NCI-H187 (cell line): ENCODE measurements at places on chromosomes 7 and 10.

- DNase-seq, result no peak
Measured at GRCh38 chr7:69677054-69677852, 79.0 kb downstream of the AUTS2 start.

DNA sequence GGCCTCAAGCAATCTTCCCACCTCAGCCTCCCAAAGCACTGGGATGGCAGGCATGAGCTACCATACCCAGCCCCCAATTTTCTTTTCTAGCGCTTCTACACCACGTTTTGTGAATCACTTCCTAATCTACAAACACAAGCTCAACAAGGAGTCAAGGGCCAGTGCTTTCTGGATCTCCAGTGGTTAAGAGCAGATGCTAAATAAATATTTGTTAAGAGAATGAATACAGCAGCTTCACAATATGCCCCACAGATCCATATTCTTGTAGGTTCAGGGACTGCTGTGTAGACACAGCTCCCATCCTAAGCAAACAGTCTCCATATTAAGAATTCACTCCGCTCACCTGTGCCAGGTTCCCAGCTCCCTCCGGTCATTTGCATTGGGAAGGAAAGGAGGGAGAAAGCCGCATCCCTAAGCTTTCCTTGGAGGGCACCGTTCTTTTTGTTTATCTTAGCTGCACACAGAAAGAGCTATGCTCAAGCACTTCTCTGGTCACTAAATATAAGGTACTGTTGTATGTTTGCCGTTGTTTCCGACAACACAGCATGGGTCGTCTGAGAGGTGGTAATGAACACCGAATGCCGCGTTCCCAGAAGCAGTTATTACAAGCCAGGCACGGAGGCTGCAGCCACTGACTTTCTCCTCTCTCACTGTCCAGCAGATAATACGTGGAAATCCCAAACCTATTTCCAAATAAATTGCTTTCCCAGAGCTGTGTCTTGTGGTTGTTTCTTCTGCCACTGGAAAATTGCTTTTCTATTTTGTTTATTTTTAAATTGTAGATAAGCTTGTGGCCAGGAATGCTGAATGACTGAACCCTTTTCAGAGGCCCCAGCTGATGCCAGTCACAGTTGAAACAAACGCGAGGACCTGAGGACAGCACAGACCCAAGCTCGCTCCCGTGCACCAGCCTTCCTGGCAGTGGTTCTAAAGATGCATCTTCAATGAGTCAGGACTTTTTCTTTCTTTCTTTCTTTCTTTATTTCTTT is 217.1 kb downstream of the PRPF18 start:
- no peak for DNase-seq

GRCh38 chr7:152543799-152544198 is 108.0 kb upstream of the KMT2C start:
- DNase-seq, result no peak

DNA sequence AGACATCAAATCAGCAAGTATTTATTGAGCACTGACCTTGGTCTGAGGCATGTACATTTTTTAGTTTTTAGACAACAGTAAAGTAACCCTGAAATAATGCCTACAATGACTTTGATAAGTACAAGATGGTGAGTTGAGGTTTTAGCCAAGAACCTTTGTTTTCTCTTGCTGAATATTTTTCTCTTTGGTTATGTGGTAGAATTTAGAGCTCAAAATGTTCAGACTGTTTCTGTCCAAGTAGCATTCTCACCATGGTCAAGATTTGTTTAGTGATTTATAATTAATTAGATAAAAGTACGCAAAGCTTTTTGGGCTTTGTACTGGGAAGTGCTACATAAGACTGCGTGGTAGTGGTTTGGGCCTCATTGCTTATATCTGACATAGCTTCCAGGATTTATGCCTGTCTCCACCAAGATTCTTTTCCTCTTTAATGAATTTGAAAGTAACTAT is 102.4 kb downstream of the KAT6B start:
- no peak for DNase-seq

- DNase-seq, result no peak
Measured at GRCh38 chr10:42937048-42937447, 139.8 kb upstream of the RET start.

DNA sequence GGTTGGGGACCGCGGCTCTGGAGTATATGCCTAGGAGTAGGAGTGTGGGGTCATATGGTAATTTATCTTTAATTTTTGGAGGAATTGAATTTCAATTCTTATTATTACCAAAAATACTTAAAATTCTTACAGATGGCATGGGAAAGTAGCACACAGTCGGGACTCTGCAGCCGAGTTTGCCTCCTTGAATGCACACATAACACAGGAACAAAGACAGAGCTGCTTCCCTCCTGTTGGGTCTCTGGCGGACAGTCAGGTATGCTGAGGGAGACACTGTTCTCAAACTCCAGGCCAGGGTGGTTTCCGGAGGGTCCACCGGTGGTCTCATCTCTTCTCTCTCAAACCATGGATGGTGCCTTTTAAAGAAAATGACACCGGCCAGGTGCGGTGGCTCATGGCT is 32.7 kb downstream of the GRIFIN start:
- DNase-seq, result no peak

DNA sequence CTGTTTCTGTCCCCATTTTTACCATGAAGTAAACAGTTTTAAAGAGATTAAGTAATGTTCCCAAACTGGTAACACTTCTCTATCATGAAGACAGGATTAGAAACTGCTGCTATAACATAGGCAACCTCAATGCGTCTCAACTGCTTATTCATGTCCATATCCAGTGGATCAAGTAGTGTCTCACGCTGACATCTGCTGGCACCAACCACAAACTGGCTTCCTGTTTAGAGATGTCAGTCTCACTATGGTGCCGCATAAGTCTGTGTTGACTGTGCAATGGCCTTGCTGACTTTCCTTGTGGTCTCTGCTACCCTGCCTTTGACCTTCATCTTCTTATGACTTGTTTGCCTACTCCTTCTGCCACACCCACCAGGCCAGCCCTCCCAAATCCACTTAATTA is 369.6 kb upstream of the DPP6 start:
- no peak for DNase-seq

DNA sequence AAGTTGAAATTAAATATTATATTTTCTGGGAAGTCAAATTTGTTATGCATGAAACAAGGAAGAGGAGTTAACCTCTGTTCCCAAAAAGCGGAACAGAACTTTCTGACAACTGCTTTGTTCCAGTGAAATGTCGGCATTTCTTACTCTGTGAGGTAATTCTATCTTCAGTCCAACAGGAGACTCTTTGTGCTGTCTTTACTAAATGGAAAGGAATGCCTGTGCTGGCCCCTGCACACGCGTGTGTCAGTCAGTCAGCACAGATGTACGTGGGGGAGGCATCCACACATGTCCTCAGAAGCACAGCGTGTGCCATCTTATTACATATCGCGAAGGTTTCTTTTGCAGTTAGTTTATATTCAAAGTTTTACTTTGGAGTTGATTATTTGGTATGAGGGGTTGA is 37.5 kb downstream of the NET1 start:
- DNase-seq, result no peak

GRCh38 chr7:107969856-107970255 is 33.1 kb downstream of the LAMB1 start:
- DNase-seq, result no peak

- DNase-seq, result no peak
Measured at GRCh38 chr10:93150289-93150688, 76.6 kb downstream of the CYP26A1 start.

DNA sequence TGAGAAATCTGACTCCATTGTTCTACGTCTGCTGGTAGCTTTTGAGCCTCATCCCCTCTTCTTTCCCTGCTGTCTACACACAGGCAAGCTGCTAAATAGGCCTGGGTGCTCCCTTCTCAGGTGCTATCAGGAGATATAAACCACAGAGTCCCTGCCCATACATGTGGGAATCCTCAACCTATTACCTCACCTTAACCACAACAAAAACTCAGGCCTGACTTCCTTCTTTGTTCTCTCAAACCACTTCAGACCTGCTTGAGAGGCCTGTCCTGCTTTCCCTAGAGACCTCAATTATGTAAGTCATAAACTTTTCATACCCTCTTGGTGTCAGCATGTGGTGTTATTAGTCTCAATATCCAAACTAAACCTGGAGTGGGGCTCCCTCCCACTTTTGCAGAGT is 75.0 kb upstream of the MAGI2 start:
- DNase-seq, result peak; percentile 27

DNA sequence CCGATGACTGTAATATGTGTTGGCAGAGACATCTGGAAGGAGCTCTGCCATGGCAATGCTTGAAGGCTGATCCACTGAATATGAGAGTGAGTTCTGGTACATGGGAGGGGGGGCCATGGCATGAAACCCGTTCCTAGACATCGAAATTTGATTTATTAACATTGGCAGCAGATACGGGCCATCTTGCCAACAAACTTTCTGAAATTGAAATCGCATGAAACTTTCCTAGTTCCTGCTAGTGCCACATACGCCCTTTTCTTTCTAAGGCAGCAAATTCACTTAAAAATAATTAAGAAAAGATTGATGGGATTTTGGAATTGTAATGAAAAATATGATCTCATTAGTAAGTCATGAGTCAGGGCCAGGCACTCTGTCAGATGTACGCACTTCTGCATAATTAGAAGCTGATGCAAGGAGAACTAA is 91.8 kb upstream of the KMT2C start:
- no peak for DNase-seq

DNA sequence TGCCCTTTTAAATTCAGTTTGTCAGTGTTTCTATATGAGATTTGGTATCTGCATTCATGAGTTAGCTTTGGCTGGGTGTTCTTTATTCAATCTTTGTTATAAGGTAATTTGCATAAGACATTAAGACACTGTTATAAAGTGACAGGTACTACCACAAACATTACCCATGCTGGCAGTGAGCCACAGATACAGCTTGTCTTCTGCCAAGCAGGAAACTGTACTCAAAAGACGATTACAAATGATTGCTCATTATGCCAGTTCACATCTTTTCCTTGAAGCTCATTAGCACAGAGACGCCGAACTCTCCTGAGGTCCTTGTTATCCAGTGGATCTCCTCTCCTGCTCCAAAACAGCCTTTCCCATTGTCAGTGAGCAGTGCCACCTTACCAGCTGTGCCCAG is 30.4 kb downstream of the AMPH start:
- no peak for DNase-seq

GRCh38 chr7:105825371-105825770 is 51.0 kb downstream of the ATXN7L1 start:
- no peak for DNase-seq

DNA sequence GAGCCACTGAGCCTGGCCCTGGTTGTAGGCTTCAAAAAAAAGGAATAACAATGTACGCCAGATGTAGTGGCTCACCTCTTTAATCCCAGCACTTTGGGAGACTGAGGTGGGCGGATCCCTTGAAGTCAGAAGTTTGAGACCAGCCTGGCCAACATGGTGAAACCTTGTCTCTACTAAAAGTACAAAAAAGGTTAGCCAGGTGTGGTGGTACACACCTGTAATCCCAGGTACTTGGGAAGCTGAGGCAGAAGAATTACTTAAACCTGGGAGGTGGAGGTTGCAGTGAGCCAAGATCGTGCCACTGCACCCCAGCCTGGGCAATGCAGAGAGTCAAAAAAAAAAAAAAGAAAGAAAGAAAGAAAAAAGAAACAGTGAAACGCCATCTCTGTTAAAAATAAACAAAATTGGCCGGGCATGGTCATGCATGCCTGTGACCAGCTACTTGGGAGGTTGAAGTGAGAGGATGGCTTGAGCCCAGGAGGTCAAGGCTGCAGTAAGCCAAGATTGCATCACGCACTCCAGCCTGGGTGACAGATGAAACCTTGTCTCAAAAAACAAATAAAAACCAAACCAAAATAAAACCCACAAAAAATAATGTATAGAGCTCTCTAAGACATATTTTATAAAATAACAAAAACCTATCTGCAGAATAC is 4.7 kb upstream of the KLHDC10 start:
- no peak for DNase-seq

DNA sequence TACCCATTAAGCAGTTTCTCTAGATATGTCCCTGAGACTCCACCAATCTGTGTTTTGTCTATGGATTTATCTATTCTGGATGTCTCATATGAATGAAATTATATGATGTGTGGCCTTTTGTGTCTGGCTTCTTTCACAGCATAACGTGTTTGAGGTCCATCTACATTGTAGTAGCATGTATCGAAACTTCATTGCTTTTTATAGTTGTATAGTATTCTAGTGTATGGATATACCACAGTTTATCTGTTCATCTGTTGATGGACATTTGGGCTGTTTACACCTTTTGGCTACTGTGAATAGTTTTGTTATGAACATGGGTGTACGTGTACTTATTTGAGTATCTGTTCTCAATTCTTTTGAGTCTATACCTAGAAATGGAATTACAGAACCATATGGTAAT is 9.6 kb downstream of the KAT6B start:
- DNase-seq, result no peak

DNA sequence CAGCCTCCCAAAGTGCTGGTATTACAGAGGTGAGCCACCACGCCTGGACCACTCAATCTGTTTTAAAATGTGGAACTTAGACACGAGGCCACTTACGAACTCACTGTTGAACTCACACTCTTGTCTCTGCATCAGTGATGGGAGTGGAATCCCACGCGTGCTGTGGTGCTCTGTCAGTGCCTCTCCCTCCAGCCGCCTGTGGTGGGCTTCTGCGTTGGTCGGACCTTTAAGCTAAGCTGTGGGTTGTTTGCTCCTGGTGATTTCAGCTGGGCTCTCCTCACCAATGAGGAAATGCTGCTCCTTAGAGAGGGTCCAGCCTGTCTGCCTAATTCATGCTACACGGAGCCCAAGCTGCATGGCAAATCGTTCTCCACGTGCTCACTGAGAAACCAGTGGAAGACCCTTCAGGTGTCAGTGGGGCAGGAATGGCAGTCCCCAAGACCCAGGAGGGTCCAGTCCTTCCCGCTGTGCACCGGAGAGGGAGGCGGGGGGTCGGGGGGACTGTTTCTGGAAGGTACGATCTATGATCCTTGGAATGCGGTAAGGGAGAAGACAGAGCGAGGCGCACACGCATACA is 17.9 kb upstream of the PRKAR1B start:
- DNase-seq, result no peak

- DNase-seq, result no peak
Measured at GRCh38 chr10:22704471-22704911, 9.9 kb downstream of the PIP4K2A start.

DNA sequence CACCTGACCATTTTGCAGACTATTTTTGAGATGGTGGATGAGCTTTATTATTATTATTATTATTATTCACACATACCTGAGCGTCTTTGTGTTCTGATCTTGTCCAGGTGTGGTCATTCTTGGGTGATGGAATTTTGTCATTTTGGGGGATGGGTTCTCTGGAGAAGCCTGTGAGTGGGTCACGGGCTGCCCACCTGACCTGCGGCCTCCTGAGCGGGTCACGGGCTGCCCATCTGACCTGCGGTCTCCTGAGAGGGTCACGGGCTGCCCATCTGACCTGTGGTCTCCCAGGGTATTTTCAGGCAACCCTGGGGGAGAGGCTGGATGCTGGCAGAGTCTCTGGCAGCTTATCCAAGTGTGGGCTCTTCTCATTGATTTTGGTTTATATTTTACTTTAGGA is 7.3 kb downstream of the SCART1 start:
- DNase-seq, result no peak

GRCh38 chr7:33905389-33906032 is at the start of gene BMPER:
Gene BMPER (plus strand): TSS chr7:33905539. CDS start chr7:33905614, 75 bp downstream.
- no peak for DNase-seq
